ENCODE measurements at places on chromosomes 4 and X.

- no peak for DNase-seq
Measured at GRCh38 chrX:109441266-109441665, 40.6 kb downstream of the GUCY2F start.

- no peak for DNase-seq
Measured at GRCh38 chr4:79948261-79948660, 124.8 kb downstream of the ANTXR2 start.

- no peak for DNase-seq
Measured at GRCh38 chr4:94871644-94872305, 114.0 kb downstream of the BMPR1B start.

DNA sequence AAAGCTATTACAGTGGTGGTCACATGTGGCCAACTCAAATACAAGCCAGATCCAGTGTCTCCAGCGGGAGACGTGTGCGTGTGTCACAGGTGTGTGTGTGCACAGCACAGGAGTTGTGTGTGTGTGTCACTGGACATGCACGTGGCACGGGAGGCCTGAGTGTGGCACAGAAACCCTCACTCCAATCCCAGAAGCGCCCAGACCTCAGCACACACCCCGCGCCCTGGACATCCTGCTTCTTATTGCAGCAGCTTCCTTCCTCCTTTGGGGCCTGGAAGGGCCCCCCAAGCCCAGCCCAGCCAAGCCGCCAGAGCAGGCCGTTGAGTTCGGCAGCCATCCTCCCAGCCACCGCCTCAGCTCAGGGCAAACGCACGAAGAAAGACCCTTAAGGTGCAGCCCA is 37.9 kb downstream of the ACOX3 start:
- DNase-seq: no peak

- no peak for DNase-seq
Measured at GRCh38 chr4:9918484-9918883, 102.8 kb downstream of the SLC2A9 start.

DNA sequence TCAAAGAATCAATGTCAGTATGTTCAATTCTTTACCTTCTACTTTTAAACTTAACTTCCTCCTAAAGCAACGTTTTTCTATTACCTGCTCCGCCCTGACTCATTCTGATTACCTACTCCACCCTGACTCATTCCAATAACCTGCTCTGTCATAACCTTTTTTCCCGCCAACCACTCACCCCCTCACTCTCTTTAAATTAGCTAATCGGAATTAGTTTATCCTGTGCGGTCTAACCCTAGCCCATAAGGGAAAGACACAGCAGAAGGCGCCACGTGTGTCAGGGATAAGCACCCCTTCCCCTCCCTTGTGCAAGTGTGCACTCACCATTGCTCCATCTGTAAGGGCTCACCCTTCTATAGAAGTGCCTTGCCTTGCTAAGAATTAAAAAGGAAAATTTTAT is 64.4 kb downstream of the EIF4E start:
- no peak for DNase-seq

- DNase-seq: no peak
Measured at GRCh38 chrX:69305333-69306062, 140.2 kb upstream of the PJA1 start.
